ENCODE measurements at places on chromosomes 3 and 15.

DNA sequence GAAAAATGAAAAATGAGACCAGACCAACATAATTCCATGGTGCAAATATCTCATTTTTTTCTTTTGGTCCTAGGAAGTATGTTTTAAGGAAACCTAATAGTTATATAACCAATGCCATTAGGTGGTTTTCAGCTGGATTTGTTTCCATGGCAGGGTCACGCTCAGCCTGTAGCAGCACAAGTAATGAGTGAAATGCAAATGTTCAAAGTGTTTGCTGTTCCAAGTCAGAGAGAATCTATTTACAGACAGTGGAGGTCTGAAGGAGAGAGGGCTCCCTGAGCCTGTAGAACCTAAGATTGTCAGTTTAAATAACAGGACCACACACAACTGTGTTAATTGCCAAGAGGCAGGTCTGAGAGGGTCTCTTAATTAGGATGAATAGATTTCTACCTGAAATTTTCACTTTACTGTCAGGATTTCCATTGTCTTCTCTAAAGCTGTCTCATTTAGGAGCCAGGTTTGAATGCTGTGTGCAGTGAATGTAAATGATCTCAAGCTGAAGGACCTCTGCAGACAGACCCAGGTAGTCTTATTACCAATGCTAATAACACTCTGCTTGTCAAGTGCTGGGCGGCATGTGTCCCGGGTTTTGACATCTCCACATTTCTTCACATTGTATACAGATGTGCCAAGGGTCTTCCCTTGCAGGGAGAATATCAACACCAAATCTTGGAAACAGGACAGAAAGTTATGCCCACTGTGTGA is 317.3 kb upstream of the NECTIN3 start:
- DNase-seq: no peak

GRCh38 chr3:126208182-126208581 is 27.8 kb upstream of the ALDH1L1 start:
- no peak for DNase-seq

DNA sequence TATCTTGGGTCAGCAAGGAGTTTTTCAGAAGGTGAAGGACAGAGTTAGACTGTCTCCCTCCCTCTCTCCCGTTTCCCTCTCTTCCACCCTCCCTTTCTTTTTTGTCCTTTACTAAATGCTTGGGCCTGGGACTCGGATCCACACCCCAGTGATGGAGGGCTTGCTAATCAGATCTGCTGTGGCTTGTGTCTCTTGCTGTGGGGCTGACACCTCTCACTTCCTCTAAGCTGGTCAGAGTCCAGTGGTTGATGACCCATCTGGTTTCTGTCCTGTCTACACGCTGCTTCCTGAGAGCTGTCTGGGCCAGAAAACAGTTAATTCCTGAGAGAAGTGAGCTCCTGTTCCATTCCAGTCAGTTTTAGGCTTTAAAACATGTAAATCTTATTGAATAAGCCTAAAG is 849 bp downstream of the TRAK1 start:
- no peak for DNase-seq

DNA sequence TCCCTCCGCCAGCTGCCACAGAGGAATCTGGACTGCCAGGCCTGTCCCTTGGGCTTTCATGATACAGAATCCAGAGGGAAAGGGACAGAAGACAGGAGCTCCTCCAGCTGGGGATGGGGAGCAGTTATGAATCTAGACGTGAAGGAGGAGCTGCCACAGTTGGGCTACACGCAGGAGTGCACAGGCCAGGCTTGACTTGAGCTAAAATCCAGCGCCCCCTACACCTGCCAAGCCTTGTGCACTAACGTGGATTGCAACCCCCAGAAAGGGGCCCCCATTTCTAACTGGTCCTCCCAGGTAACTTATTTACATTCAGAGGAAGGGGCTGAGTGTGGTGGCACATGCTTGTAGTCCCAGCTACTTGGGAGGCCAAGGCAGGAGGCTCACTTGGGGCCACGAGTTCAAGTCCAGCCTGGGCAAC is 14.3 kb downstream of the KLHL6 start:
- DNase-seq: no peak

DNA sequence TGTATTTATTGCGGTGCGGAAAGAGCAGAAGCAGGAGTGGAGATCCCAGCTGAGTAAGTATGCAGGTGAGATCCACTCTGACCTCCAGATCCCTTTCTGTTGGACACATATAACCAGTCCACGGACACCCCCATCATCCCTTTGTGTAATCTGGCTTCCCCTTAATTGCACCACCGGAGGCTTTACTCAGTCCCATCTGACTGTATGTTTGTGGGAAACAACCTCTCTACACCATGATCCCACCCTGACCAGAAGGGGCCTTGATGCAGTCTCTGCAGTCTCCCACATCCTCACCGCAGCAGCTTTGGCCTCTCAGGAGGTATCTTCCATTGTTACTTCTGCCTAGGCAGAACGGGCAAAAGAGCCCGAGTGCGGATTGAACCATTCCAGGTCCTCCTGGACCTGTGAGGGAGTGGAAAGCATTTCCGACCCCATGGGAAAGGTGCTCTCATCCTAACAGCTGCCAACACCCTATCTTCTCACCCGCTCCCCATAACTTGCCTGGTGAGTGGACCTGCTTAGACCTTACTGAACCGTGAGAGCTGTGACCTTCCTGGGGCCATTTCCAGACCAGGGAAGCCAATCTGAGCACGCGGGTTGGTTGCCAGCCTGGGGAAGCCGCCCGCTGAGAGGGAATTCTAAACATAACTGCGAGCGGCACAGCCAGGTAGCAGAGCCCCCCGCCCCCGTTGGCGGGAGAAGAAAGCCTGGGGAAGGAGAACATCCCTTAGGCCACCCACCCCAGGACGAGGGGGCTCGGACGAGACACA is 1.1 kb downstream of the SLCO2A1 start:
- DNase-seq: no peak

DNA sequence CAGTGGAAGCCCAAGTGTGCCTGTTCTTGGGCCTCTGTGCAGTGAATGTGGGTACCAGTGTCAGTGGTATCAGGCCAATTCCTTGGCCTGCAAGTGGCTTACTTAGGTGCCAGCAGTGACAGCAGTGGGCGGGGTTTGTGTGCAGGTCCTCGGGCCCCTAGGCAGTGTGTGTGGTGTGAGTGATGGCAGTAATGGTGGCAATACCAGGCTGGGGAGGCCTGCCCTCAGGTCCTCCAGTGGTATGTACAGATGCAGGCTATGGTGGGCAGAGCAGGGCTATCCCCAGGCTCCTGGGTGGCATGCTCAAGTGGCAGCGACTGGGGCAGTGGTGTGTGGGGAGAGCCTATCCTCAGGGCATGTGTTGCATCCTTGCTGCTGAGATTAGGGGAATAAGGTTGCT is 379.7 kb downstream of the SQOR start:
- no peak for DNase-seq

GRCh38 chr15:63366451-63366850 is 15.2 kb downstream of the CA12 start:
- DNase-seq: no peak

- DNase-seq: no peak
These were observed 70.3 kb downstream of the ARHGEF26 start for GRCh38 chr3:154191520-154191919.

- DNase-seq: no peak
These were observed 6.5 kb upstream of the GSK3B start for GRCh38 chr3:120100711-120101110.

GRCh38 chr3:124837065-124837464 is 50.1 kb downstream of the ITGB5 start:
- no peak for DNase-seq

DNA sequence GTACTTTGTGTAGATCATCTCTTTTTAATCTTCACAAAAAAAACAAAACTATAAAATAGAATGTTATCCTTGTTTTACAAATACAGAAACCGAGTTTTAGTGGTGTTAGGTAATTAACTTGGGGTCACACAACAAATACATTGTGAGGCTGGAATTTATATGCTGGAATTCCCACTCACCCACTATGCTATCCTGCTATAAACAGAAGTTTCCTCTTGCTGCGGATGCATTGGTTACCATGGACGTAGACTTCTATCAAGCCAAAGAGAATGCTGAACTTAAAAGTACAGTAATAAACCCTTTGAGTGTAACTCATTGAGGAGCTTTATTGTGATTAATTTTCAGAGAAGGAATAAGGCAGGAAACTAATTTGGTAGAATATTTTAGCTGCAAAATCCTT is 9.2 kb downstream of the SNAP23 start:
- no peak for DNase-seq

- DNase-seq: no peak
These were observed 97.2 kb upstream of the TMCO5A start for GRCh38 chr15:37837276-37837675.

DNA sequence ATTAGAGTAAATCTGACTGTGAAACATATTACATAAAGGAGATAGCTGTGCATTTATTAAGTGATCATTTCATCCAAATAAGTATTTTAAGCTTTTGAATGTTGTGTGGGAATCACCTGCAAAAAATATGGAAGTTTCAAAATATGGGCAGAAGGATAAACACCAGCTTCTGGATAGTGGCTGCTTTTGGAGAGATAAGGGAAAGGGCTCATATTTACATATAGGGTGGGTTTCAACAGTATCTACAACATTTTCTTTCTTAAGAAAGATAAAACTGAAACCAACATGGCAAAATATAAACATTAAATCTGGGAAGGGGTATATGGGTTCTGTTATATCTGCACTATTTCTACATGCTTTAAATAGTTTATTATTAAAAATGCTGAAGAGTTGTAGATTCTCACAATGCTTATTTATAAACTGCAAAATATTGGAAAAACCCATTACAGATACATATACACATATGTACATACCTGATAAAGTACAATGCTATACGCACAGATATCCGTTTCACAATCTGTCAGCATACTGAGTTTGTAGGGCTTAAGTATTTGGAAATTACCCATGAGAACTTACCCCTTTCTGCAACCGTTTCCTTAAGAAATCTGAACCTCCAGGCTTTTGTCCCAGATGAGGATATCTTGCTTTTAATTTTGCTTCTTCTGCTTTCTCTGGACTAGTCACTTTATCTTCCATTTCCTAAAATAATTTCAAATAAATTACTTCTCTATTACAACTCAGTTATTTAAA is 12.1 kb downstream of the ARPP19 start:
- no peak for DNase-seq

DNA sequence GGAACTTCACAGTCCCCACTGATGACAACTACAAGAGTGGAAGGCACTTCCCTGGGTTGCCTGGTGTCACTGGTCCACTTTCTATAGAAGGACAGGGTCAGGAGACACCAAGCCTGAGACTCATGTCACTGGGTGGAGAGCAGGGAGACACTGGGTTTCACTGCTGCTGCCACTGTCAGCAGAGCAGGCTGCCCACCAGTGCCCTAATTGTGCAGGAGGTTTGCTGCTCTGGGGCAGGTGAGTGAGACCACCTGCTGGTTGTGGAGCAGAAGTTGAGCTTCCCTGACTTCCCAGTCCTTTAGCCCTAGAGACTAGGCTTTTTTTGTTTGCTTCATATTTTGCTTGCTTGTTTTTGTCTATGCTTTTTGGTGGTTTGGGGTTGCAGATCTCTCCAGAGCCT is 528.4 kb upstream of the RGMA start:
- DNase-seq: no peak

DNA sequence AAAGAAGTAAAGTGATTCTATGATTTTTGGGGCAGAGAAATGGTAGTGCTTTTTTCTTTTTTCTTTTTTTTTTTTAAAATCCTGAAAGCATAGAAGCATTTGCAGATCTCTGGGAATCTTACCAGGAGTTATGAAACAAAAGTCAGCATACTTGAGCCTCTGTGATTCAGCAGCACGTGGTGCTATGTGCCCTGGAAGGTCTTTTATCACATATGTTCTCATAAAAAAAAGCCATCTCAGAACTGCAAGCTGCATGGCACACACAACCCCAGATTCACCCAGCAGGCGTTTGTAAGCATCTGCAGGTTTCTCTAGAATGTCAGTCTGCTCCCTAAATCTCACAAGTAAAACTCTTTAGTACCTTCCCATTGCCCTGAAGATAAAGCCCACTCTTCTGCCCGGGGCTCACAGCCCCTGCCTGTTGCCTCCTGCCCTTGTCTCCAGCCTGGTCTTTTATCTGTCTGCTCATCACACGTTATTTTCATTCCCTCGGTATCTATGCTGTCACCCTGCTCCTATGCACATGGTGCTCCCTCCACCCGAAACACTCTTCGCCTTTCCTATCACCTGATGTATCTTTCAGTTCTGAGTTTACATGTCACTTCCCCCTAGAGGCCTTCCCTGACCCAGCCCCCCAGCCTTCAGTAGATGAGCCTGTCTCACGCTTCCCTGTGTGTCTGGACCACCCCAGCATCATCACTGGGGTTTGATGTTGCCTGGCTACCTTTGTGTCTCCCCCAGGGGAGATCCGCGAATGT is 72.4 kb downstream of the CHDH start:
- DNase-seq: peak; percentile 40

DNA sequence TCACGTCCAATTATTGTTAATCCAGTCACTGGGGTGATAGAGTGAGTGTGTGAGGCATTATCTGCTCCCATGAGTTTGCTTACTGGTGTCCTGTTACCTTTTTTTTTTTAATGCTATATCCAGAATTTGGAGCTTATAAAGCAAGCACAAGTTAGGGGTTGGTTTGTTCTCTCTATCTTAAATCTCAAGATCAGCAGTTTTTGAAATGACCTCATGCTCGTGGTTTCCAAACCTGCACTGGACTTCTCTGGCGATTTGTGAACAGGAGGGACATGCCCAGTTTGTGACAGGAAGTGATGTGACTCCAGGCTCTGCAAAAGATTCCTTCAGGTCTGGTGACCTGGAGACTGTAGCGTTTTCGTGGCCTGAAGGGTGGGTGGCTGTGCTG is 25.6 kb downstream of the XYLB start:
- DNase-seq: no peak

GRCh38 chr3:107915706-107916105 is 175.1 kb downstream of the CD47 start:
- no peak for DNase-seq

DNA sequence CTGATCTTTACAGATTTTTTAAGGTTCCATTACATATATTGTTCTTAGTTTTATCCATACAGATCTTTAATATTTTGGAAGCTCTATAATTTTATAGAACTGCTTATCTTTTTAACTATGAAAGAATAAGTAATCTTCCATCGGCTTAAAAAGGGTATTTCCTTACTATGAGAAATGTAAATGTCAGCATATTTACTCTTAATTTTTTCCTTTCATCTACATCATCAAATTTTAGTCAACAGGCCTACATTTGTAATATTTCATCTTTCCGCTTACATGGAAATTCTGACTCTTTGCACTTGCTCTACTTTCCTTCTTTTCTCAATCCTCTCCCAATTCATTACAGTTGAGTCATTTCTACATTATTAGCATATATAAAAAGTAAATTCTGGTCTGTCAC is 111.3 kb upstream of the GOLGA6L6 start:
- no peak for DNase-seq

GRCh38 chr15:68552773-68553172 is 26.0 kb upstream of the CORO2B start:
- DNase-seq: no peak

Data from skin of body (tissue), 3 donors.